Right lobe of liver (tissue), 6 donors: ENCODE measurements at places on chromosomes 2 and 18. TPM values are rescaled to one million over a fixed set of nuclear protein-coding genes. Genes with fewer than 3 reads are reported as not detected.

GRCh38 chr2:44524347-44524926 lies 162.7 kb downstream of the CAMKMT start:
- H3K4me1 ChIP-seq = no peaks in the 10 kb centered on the region
- H3K27me3 ChIP-seq = no peaks in the 10 kb centered on the region
- DNase-seq = no peak
- no peak overlapping the region for H3K4me3 ChIP-seq
- no peaks in the 10 kb centered on the region for H3K36me3 ChIP-seq
- peak overlapping the region; percentile 60 for H3K27ac ChIP-seq

DNA sequence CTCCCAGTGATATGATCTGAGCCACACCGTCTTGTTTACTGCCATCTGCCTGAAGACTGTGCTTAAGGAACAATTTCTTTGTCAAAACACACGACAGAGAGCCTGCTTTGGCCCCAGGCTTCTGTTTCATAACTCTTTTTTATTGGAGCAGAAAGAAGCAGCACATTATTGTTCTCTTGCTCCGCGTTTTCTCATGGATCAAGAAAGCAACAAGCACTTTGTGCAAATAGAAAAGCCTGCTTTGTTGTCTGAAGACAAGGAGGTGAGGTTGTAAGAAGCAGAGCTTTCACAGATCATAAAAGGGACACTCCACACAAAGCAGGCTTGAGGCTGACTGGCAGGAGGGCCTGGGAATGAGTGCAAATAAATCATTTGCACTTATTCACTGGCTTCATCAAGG lies 118.3 kb upstream of the FAM136A start:
- H3K36me3 ChIP-seq = no peaks in the 10 kb centered on the region
- peaks cover 3% of the 10 kb centered on the region for H3K4me1 ChIP-seq
- no peak overlapping the region for H3K4me3 ChIP-seq
- H3K27me3 ChIP-seq = no peaks in the 10 kb centered on the region

DNA sequence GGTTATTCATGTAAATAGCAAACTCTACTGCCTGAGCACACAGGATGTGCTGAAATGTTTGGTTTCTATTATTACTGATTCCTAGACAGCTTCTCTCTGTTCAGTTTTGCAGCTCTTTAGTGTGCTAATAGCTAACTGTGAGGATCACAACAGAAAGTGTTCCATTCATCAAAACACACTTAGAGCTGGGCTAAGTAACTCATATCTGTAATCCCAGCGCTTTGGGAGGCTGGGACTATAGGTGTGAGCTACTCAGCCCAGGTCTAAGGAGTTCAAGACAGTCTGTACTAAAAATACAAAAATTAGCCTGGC lies 63.2 kb downstream of the MOGAT1 start:
- no peaks in the 10 kb centered on the region for H3K4me1 ChIP-seq
- no peak overlapping the region for H3K4me3 ChIP-seq
- no peaks in the 10 kb centered on the region for H3K27me3 ChIP-seq

DNA sequence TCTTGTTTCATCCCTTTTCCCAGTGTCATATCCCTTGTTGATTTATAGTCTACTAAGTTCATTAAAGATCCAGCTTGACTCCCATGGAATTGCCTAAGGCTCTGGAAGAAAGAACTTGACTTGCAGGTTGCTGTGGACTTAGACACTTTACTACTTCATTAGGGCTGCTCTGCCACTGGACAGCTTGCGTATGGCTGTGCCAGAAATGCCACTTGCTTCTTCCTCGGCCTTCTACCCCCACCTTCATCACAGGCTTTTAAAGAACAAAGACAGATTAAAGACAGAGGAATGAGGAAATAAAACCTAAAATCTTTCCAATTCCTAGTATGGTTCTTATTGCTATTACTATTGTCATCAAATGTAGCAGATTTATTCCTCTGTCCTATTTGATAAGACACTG lies 591.7 kb downstream of the BCL11A start:
- no peak for DNase-seq
- H3K27me3 ChIP-seq = no peaks in the 10 kb centered on the region
- H3K36me3 ChIP-seq = no peaks in the 10 kb centered on the region
- H3K4me1 ChIP-seq = peaks cover 11% of the 10 kb centered on the region

DNA sequence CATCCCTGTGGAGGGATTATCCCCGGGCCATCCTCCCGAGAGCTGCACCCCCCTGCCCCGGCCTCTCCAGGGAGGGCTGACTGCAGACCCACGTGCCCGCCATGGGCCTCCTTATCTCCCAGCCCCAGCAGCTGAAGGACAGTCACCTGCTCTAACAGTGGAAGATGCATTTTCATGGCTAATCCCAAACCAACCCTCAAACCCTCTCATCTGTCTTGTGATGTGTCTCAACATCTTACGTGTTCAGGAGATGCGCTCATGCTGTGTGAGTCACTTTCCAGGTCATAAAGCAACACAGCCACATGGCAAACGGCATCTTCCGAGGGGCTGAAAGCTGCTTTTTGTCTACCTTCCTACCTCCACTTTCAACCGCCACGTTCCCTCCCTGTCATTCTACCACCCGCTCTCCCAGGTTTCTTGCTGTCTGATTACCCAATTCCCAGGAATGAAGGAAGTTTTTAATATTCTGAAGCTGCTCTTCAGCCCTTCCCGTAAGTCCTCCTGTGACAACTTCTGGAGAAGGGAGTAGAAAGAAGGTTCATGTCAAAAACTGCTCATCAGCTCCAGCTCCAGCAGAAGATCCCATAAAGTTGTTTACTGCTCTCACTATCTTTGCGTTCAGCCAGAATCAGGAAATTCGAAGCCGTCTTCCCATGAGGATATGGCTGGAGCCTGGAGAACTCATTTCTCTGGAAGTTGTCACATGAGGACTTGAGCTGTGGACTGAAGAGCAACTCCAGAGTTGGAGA lies 54.5 kb downstream of the MBP start:
- H3K36me3 ChIP-seq = no peaks in the 10 kb centered on the region
- DNase-seq = no peak
- peaks cover 10% of the 10 kb centered on the region for H3K4me1 ChIP-seq
- no peaks in the 10 kb centered on the region for H3K27me3 ChIP-seq
- no peak overlapping the region for H3K27ac ChIP-seq

- no peaks in the 10 kb centered on the region for H3K36me3 ChIP-seq
- H3K4me1 ChIP-seq = no peaks in the 10 kb centered on the region
- DNase-seq = peak; percentile 83
- H3K27ac ChIP-seq = peak overlapping the region; percentile 85
- peak overlapping the region; percentile 52 for H3K4me3 ChIP-seq
- H3K27me3 ChIP-seq = peaks cover 9% of the 10 kb centered on the region
Observed at GRCh38 chr2:126657636-126658318, 1.8 kb downstream of the GYPC start.

The SMYD5 gene
- total RNA-seq = 11.4 TPM

- H3K27me3 ChIP-seq = no peaks in the 10 kb centered on the region
- H3K27ac ChIP-seq = no peak overlapping the region
- H3K36me3 ChIP-seq = no peaks in the 10 kb centered on the region
- H3K4me1 ChIP-seq = no peaks in the 10 kb centered on the region
- no peak overlapping the region for H3K4me3 ChIP-seq
- no peak for DNase-seq
Observed at GRCh38 chr2:55775828-55776227, 82.2 kb upstream of the PNPT1 start.

DNA sequence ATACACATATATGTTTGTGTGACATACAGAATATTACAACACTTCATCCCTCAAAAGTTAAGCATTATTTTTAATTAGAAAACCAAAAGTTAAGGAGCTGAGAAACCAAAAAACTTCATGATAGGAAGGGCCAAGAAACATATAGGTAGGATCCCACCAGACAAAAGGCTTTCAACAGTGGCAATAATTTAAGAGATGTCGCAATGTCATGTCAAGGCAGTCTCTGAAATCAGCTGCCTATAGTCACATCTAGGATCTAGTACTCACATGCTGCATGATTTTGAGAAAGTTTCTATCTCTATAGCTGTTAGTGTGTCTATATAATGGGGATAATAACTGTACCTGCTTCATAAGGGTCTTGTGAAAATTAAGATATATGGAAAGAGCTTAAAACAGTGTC lies 72.7 kb downstream of the SPIRE1 start:
- no peak for DNase-seq
- no peak overlapping the region for H3K4me3 ChIP-seq
- H3K4me1 ChIP-seq = no peaks in the 10 kb centered on the region
- H3K27me3 ChIP-seq = no peaks in the 10 kb centered on the region

DNA sequence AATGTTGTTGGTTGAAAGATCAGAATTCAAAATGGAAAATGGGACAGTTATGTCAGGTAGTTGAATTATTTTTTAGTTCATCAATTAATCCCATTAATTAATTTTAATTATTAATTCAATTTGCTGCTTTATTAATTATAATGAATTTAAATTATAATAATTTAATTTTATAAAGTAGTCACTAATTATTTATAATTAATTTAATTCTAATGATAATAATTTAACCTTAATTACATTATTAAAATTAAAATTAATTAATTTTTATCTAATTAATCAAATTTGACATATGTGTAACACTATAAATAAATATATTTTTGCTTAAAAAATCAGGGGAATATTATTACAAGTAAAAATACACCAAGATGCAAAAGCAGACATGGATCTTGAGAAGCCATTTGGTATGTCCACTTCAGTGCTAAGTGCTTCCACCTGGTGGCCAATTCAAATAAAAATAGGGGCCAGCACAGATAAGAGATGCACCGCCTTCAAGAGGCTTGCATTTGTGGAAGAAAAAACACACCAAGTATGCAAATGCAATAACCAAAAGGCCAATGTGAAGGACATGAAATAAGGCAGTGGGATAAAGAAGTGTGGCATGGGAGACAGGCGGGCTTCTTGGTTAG lies 73.2 kb downstream of the MBP start:
- no peak overlapping the region for H3K4me3 ChIP-seq
- H3K4me1 ChIP-seq = peaks cover 30% of the 10 kb centered on the region
- peaks cover 15% of the 10 kb centered on the region for H3K36me3 ChIP-seq
- no peak overlapping the region for H3K27ac ChIP-seq

The PID1 gene
- 88.4 TPM for total RNA-seq

The NYAP2 gene
- total RNA-seq = not detected

The EVX2 gene
- total RNA-seq = not detected

GRCh38 chr2:121709776-121710469 lies 26.8 kb downstream of the NIFK start:
- no peak overlapping the region for H3K27ac ChIP-seq
- no peaks in the 10 kb centered on the region for H3K27me3 ChIP-seq
- DNase-seq = no peak
- no peak overlapping the region for H3K4me3 ChIP-seq
- no peaks in the 10 kb centered on the region for H3K36me3 ChIP-seq
- no peaks in the 10 kb centered on the region for H3K4me1 ChIP-seq

The GATA6 gene
- 8.0 TPM for total RNA-seq

The ABCG5 gene
- 46.1 TPM for total RNA-seq

The HOXD8 gene
- not detected for total RNA-seq

GRCh38 chr18:26487437-26487836 lies 60.9 kb downstream of the KCTD1 start:
- no peak for DNase-seq
- no peaks in the 10 kb centered on the region for H3K27me3 ChIP-seq
- H3K4me1 ChIP-seq = no peaks in the 10 kb centered on the region

The HTR2B gene
- 0.99 TPM for total RNA-seq

DNA sequence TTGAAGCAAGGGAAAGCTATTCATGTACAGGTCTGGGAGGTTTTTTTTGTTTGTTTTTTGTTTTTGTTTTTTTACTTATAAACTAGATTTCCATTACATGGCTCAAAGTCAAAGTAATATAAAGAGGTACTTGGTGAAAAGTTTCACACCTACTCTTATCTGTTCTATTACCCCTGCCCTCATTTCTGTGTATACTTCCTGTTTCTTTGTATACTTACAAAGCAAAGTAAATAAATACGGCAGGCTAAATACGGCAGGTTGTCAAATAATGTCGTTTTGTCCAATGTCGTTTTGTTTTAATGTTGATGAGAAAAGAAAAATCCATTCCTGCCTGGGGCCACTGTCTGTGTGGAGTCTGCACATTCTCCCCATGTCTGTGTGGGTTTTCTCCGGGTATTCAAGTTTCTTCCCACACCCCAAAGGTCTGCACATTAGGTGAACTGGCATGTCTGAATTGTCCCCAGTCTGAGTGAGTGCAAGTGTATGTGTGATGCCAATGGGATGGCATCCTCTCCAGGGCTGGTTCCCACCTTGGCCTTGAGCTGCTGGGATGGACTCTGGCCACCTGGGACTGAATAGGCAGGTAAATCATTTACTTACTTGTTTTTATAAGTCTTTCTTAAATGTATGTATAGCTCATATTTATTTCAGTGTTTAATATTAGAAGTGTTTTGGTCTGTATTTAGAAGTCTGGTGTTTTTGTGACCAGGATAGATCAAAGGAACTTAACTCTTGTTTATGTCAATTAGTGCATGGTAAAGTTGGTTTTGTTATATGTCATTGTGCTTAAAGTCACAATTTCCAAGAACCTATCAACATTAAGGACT lies 13.4 kb downstream of the STAMBP start:
- H3K27ac ChIP-seq = no peak overlapping the region

DNA sequence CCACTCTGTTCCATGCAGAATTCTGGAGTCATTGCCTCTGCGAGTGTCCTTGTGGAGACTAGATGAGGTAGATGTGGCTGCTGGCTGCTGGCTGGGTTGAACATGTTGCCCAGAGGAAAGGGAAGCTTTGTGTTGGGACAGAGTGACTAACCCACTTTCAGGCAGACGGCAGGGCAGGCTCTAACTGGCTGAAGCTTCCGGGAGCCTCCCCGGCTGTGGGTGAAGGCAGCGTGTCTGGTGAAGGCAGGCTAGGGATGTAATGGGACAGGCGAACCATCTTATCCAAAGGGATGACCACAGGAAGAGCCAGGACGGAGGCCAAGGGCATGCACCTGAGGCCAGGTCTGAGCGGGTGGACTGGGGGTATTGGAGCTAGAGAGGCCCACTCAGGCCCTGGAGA lies 16.0 kb downstream of the ASPRV1 start:
- no peak for DNase-seq
- H3K4me1 ChIP-seq = no peaks in the 10 kb centered on the region
- peak overlapping the region; percentile 13 for H3K27ac ChIP-seq
- H3K4me3 ChIP-seq = no peak overlapping the region
